Right renal cortex interstitium (tissue), 3 donors: ENCODE measurements at places on chromosomes 1 and 21. TPM values are rescaled to one million over a fixed set of nuclear protein-coding genes. Genes with fewer than 3 reads are reported as not detected.

ZNF644 gene
- polyA plus RNA-seq: 76.7 TPM

TNFSF4 gene
- polyA plus RNA-seq: 2.2 TPM

CDC42BPA gene
- polyA plus RNA-seq: 44.7 TPM

A3GALT2 gene
- not detected for polyA plus RNA-seq

ALG14 gene
- 14.3 TPM for polyA plus RNA-seq

RHOU gene
- 16.7 TPM for polyA plus RNA-seq

CHTOP gene
- 117 TPM for polyA plus RNA-seq

ZNF695 gene
- 4.5 TPM for polyA plus RNA-seq

LAMB3 gene
- polyA plus RNA-seq: 1.4 TPM

NEXN gene
- 15.4 TPM for polyA plus RNA-seq

SSX2IP gene
- 39.4 TPM for polyA plus RNA-seq

KLHDC9 gene
- 16.4 TPM for polyA plus RNA-seq

COL24A1 gene
- polyA plus RNA-seq: 1.4 TPM

DNA sequence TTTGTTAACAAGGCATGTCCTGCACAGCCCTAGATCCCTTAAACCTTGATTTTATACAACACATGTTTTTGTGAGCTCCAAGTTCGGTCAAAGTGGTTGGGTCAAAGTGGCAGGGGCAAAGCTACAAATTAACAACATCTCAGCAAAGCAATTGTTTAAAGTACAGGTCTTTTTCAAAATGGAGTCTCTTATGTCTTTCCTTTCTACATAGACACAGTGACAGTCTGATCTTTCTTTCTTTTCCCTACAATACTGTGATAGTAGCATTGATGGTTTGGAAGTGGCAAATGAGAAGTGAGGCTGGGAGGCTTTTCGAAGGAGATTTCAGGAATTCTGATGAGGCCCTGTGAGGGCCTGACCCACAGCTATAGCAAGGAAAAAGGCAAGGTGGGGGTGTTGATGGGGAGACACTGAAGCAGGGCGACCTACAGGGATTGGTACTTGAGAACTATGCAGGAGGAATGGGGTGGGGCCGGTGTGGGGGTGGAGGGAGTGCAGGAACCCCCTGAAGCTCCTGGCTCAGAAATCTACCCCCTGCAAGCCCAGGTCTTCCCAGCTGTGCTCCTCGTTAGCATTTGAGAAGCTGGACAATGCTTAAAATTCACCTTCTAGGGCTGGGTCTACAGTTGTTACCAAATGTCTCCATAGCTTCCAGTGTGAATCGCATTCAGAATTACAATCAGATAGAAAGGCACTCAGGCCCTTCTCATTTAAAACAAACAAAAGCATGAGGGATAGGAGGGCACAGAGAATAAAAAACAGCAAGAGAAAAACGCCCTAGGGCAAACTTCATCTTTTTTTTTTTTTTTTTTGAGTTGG lies 102.6 kb upstream of the PPM1J start:
- DNase-seq: no peak

- no peak for DNase-seq
These were observed 252.4 kb upstream of the KAZN start for GRCh38 chr1:14345946-14346550.

DNA sequence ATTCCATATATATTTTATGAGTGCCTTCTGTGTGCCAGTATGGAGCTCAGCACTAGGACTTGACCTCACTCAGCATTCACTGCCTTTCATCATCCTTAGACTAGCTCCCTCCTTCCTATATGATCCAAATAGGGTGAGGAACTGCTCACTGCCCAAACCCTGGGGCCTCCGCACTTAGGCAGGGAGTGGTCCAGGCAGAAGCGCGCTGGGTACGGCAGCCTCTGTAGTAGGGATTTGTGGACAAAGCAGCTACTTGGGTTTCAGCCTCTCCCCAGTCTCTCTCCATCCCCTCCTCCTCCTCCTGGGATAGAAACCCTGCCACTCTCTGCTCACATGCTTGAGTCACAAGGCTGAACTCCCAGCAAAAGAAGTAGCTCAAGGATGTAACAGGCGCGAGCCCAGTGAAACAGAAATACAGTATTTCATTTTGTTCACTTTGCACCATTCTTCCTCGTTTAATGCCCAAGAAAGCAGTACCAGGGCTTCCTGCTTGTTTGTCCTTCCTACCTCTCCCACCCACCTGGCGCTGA lies 32.9 kb downstream of the PLEKHA6 start:
- DNase-seq: no peak

- no peak for DNase-seq
These were observed 636.3 kb downstream of the LTN1 start for GRCh38 chr21:28356422-28356821.

- DNase-seq: peak; percentile 91
These were observed at the start of gene PSMA5 for GRCh38 chr1:109426281-109427170. TSS of gene PSMA5 (minus strand) at chr1:109426448. CDS start at chr1:109426330, 118 bp downstream.

DNA sequence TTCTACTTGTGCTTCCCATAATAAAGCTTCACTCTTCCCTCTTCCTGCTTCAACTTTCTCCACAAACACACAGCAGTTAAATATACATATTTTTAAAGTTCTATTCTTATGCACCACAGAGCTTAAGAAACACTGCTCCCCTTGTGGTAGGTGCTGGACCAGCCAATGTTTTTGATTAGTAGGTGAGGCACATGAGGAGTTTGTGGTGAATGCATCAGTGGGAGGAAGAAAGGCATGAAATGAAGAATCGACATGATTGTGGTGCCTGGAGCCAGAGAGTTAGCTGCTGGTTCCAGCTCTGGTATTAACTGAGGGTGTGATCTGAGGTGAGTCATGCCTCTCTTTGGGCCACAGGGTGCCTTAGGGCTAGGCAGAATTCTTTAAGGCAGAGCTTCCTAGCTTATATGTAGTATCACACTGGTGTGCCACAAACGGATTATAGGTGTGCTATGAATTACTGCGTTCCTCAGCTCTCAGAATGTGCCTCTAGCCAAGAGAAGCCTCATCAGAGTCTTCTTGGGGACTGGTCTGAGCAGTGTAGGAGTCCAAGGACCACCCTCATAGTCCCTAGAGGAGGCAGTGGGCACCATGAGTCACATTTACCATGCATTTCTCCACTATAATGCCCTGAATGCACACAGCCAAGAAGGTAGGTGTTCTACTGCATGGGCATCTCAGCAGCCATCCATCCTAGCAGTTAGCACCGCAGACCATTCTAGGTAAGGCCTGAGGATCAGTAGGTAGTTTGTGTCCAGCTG lies 97.4 kb upstream of the SGIP1 start:
- DNase-seq: no peak

DNA sequence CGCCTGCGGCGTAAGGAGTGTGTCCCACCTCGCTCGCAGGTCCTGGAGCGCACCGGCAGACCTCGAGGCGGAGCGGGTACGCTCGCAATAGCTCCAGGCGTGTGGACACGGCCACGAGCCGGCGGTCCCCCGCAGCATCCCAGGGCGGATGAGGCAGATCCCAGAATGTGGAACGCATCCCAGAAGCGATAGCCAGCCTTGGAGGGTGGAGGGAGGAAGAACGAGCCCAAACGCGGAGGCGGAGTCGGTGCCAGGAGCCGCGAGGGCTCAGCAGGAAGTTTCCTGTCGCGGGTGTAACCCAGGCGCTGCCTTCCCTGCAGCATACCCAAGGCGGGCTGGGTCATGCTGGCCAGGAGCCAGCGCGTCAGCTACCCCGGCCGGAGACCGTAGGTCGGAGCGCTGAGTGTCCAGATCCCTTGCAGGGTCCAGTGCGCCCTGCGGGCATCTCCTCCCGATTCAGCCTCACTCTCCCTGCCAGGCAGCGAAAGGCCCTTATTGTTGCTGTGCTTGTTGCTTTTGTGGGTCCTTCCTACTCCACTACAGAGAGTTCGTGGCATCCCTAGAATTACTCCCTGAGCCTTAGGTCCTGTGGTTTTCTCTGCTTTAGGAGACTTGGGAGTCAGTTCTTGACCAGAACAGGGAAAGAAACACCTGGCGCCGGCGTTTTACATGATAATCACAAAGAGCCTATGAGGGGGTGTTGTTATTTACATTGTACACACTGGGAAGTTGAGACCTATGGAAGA lies 27.7 kb downstream of the STYXL2 start:
- DNase-seq: no peak

- peak; percentile 60 for DNase-seq
These were observed 344.3 kb downstream of the MATN1 start for GRCh38 chr1:30378991-30379581.

GRCh38 chr1:57854436-57854835 lies 430.6 kb upstream of the DAB1 start:
- DNase-seq: no peak

GRCh38 chr1:13818926-13819325 lies 118.9 kb downstream of the PRDM2 start:
- DNase-seq: no peak

DNA sequence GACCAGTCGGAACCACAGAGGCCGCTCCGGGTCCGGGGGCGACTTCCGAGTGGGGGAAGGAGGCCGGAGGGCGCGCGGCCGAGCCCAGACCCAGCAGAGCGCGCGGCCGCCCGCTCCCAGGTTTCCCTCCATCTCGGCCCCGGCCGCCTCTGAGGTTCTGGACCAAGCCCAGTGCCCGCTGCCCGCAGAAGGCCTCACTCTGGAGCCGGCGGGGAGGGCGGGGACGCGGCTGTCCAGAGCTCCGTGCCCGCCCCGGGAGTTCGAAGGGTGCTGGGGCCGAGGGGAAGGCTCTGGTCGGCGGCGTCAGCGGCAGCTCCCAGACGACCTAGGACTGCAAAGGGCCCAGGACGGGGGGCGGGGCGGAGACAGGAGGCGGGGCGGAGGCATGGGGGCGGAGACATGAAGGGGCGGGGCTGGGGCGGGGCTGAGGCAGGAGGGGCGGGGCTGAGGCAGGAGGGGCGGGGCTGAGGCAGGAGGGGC lies 48.0 kb upstream of the SLC19A1 start:
- DNase-seq: no peak

GRCh38 chr1:160338580-160338979 lies 4.5 kb downstream of the COPA start:
- DNase-seq: no peak

- no peak for DNase-seq
These were observed 10.4 kb upstream of the GALE start for GRCh38 chr1:23810818-23811540.

DNA sequence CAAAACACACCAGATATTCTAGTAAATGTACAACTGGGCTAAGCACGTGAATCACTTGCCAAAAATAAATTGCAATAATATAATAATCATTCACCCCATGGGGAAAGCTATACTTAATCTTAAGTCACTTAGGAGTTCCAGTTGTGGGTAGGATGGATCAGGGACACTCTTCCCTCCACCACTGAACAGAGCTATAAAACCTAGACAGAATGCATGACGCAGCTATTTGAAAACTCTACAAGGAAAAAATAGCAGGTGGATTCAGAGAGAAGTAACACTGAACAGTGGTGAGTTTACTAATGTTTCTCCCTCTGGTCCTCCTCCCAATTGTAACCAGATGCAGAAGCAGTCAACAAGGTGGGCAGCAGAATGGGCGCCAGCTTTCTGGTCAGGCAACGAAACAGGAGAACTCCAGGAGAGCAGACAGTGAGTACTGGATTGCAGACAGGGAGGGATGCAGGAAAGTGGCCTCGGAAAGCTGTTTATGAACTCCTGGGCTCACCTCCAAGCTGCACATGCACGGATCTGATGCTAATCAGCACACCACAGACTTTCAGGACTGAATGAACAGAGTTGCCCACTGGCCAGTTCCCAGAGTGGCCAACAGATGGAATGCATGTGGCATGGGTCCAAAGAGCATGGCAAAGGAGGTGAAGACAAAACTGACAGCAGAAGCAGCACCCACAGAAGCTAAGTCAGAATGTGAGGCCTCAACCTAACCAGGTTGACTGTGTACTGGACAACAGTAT lies 41.4 kb downstream of the TARBP1 start:
- no peak for DNase-seq

- DNase-seq: no peak
These were observed 58.0 kb downstream of the NDUFS5 start for GRCh38 chr1:39084191-39084590.

DNA sequence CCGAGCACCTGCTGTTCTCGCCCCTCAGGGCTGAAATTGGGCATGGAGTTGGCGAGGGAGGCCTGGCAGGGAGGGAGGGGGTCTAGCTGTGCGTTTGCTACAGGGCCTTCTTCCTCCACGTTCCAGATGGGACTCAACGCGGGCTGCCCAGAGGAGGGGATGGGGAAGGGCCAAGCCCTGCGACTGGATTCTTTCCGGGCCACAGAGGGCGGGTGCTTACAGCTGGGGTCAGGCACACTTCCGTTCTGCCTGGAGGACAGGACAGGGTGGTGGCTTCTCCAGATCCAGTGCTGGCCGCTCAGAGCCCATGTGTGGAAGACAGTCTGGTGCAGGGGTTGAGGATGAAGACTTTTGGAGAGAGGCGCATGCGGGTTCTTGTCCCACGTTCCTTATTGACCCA lies 90.0 kb downstream of the EDEM3 start:
- DNase-seq: no peak

GRCh38 chr1:209102120-209102519 lies 481.4 kb upstream of the CAMK1G start:
- no peak for DNase-seq

GRCh38 chr1:11985851-11986250 lies 5.6 kb downstream of the MFN2 start:
- no peak for DNase-seq

- no peak for DNase-seq
These were observed 66.1 kb downstream of the CD2 start for GRCh38 chr1:116820369-116820768.

DNA sequence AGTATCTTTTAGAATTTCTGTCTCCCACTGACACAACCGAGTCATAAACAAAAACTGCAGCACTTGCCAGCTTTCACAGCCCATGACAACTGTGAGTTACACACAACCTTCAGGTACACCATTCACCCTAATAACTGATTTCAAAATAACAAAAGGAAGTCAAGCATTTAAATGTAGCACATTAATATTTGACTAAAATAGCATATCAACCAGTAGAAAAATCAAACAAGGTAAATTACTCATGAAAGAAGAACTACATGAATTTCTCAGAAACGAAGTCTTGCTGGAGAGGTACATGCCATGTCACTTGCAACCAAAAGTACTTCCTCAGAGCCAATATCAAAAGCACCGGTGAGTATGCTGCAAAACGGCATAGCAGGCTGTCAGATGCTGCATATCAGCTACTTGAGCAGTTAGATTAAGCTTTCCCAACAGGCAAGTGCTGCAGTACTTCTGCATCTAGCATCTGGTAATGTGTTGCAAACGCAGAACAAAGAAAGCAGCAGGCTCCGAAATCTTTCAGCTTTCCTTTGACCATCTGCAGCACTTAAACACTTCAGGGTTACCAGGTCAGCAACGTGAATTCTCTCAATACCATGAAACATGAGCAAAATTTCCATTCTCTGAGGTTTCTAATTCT lies 223.2 kb downstream of the SMYD3 start:
- DNase-seq: no peak
